Endothelial cell of umbilical vein (primary cell): ENCODE measurements at places on chromosomes 12 and 14. TPM values are rescaled to one million over a fixed set of nuclear protein-coding genes. Genes with fewer than 3 reads are reported as not detected.

- no peak for DNase-seq
- H3K27me3 ChIP-seq: peaks cover 2% of the 10 kb centered on the region
- peak overlapping the region; percentile 44 for H3K4me3 ChIP-seq
- peaks cover 5% of the 10 kb centered on the region for H3K4me1 ChIP-seq
- H3K36me3 ChIP-seq: no peaks in the 10 kb centered on the region
- no peak overlapping the region for H3K27ac ChIP-seq
Measured at GRCh38 chr12:10154145-10154496, 17.8 kb downstream of the OLR1 start.

DNA sequence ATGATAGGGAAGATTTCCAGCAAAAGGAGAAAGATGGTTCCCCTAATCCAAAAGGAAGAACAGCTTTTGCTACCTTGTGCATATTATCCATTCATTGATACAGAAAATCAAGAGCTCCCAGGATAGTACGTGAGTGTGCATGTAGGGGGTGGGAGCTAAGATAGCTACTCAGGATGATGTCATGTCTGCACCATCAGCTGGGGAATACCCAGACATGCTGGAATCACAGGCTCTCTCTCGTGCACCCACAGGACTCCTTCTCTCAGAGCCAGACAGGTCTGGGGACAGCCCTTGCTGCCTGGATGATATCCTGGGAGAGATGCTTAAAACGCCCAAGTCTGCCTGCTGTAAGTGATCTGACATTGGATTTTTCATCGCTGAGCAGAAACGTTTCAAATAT is 38.9 kb downstream of the FOXN3 start:
- DNase-seq: no peak
- H3K4me3 ChIP-seq: no peak overlapping the region
- no peaks in the 10 kb centered on the region for H3K4me1 ChIP-seq
- no peaks in the 10 kb centered on the region for H3K27me3 ChIP-seq
- H3K36me3 ChIP-seq: no peaks in the 10 kb centered on the region

GRCh38 chr12:104694161-104694560 is 237.4 kb downstream of the CHST11 start:
- H3K27ac ChIP-seq: no peak overlapping the region
- no peaks in the 10 kb centered on the region for H3K27me3 ChIP-seq
- peak; percentile 33 for DNase-seq

Gene MFAP5
- polyA plus RNA-seq: 0.29 and 0.39 TPM in 2 replicates

Gene CDCA3
- 53.5 and 67.2 TPM in 2 replicates for polyA plus RNA-seq

Gene GNB3
- polyA plus RNA-seq: 12.0 and 12.6 TPM in 2 replicates

GRCh38 chr12:87280893-87281292 is 748.3 kb downstream of the C12orf50 start:
- DNase-seq: no peak
- H3K27me3 ChIP-seq: no peaks in the 10 kb centered on the region
- H3K27ac ChIP-seq: no peak overlapping the region
- H3K36me3 ChIP-seq: no peaks in the 10 kb centered on the region

DNA sequence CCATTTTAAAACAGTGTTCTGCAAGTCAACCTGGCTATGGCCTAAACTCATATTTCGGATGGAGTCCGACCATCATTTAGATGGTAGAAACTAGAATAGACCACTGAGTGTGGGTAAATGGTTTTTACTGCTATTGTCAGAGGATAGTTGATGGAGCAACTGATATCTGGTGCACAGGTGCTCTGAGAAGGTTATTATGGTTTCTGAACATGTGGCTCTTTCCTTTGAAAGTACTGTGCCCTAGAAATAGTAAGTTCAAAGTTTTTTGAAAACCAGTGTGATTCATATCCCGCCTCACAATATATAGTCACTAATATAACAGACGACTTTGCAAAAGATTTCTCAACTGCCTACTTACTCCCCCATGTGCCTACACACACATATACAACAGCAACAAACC is 64.4 kb upstream of the BTG1 start:
- no peak for DNase-seq
- no peaks in the 10 kb centered on the region for H3K36me3 ChIP-seq
- H3K4me3 ChIP-seq: no peak overlapping the region
- no peak overlapping the region for H3K27ac ChIP-seq
